ENCODE measurements at places on chromosomes 11 and 22. TPM values are rescaled to one million over a fixed set of nuclear protein-coding genes. Genes with fewer than 3 reads are reported as not detected.

YPEL4 gene
- 0.43 TPM for total RNA-seq

GRCh38 chr22:30754971-30755758, 60.5 kb downstream of the OSBP2 start:
- DNase-seq: peak; percentile 80

TNNT3 gene
- not detected for total RNA-seq

DNA sequence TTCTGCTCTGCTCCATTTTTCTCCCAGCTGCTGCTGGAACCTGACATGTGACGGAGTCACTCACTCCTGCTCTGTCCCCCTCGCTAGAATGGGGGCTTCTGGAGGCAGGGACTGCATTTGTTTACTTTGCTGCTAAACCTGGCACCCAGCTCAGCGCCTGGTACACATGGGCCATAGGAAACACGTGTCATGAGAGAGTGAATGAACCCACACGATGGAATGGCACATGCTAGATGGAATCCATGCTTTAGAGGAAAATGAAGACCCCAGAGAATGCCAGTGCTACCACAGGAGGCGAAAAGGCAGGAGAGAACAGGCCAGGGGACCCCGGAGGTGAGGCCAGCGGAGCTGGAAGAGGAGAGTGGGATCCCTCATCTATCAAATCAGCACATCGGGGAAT, 160.9 kb downstream of the MPPED1 start:
- no peak for DNase-seq

LRRC4C gene
- 0.32 TPM for total RNA-seq

DNA sequence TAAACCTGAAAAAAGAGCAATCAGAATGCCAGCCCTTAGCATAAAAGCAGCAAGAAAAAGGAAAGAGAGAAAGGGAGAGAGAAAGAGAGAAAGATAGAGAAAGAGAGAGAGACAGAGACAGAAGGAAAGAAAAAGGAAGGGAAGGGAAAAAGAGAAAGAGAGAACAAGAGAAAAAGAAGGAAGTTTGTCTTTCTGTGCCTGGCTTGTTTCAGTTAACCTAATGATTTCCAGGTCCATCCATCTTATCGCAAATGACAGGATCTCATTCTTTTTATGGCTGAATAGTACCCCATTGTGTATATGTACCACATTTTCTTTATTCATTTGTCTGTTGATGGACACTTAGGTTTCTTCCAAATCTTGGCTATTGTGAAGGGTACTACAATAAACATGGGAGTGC, 230.8 kb downstream of the GUCY1A2 start:
- no peak for DNase-seq

DNA sequence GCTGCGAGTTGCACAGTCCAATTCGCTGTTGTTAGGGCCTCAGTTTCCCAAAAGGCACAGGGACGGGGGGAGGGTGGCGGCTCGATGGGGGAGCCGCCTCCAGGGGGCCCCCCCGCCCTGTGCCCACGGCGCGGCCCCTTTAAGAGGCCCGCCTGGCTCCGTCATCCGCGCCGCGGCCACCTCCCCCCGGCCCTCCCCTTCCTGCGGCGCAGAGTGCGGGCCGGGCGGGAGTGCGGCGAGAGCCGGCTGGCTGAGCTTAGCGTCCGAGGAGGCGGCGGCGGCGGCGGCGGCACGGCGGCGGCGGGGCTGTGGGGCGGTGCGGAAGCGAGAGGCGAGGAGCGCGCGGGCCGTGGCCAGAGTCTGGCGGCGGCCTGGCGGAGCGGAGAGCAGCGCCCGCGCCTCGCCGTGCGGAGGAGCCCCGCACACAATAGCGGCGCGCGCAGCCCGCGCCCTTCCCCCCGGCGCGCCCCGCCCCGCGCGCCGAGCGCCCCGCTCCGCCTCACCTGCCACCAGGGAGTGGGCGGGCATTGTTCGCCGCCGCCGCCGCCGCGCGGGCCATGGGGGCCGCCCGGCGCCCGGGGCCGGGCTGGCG, at the start of gene BCR:
Gene BCR, plus strand, starts transcription at position 209 of the 592 bp plus-strand sequence. CDS start 452 bp downstream, outside the sequence.
- DNase-seq: peak; percentile 68

SLC2A11 gene
- total RNA-seq: 12.2 TPM

- DNase-seq: no peak
Measured at GRCh38 chr11:110432713-110433392, 3.1 kb downstream of the FDX1 start.

PRR33 gene
- total RNA-seq: not detected

RFPL2 gene
- total RNA-seq: not detected

- no peak for DNase-seq
Measured at GRCh38 chr22:47432683-47433082, 670.2 kb downstream of the TBC1D22A start.

GRCh38 chr11:108253176-108253575, 30.3 kb downstream of the ATM start:
- peak; percentile 21 for DNase-seq

KRTAP5-10 gene
- total RNA-seq: not detected

IMMP1L gene
- 13.5 TPM for total RNA-seq

DNA sequence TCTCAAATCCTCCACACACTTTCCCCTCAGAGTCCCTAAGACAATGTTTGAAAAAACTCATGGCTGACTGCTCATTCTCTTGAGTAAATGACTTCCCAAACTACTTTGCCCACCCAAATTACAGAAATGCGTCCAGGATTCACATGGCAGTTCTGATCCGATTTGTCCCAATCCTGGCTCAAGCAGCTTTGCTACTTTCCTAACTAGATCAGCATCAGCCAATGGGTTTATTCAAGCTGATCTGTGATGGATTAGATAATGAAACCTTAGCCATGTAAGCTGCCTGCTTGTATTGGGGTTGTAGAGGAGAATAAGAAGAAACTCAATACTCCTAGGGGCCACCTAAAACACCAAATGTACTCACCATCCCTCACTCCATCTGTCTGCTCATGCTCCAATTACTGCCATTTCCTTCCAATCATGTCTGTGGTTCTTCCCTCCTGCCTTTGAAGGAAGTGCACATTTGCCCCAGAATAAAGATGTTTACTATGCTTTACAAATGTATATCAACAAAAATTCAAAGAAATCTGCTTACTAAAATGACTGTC, 6.9 kb downstream of the RBFOX2 start:
- DNase-seq: no peak

DNA sequence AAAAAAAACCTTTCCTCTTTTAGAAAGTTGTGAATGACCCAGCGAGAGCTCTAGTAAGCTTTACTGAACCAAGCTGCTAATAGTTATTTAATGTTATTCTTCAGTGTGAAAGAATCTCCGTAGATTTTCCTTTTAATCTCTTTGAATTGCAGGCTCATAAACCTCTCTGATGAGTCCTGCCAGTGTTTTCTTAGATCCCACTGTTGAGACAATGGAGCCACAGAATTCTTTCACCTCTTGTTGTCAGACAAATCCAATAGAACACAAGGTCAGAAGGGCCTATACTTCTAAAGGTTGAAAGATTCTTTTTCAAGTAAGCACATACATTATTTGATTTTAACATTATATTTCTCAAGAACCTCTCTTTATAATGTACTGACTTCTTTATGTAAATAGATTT, 52.2 kb downstream of the DNAJC24 start:
- DNase-seq: no peak

MUC5AC gene
- total RNA-seq: not detected
